ENCODE measurements at places on chromosomes 1 and 21.

DNA sequence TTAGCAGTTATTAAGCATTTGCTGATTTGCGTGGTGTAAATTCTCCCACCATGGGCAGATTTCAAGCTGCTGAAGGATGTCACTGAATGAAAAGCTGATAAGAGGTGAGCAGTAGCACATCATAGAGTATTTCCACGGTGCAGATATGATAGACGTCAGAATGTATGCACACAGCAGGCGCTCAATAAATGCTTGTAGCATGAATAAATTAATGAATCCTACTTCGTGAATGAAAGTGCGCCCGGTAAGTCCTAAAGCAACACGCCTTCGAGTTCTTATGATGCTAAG is 510 bp upstream of the UBIAD1 start:
- no peak for DNase-seq

- DNase-seq = no peak
Observed at GRCh38 chr1:151944857-151945575, 35.7 kb upstream of the THEM4 start.

GRCh38 chr21:37375866-37376574 is 9.4 kb downstream of the DYRK1A start:
- no peak for DNase-seq

DNA sequence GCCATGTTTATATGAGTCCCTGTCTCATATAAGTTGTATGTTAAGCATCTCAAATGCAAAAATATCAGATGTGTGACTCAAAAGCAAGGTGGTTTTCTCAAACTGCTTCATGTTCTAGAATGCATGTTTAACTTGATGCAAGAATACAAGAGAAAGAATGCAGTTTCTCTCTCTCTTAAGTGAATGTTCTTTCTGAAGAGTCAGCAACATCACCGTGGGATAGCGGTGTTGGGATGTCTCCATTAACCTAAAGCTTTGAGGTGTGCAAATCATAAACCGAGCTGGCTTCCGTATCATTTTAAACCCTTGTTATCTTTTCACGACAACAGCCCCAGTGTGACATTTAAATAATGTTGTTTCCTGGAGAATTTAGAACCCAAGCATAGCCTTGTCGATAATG is 48.4 kb upstream of the TARBP1 start:
- DNase-seq = no peak

DNA sequence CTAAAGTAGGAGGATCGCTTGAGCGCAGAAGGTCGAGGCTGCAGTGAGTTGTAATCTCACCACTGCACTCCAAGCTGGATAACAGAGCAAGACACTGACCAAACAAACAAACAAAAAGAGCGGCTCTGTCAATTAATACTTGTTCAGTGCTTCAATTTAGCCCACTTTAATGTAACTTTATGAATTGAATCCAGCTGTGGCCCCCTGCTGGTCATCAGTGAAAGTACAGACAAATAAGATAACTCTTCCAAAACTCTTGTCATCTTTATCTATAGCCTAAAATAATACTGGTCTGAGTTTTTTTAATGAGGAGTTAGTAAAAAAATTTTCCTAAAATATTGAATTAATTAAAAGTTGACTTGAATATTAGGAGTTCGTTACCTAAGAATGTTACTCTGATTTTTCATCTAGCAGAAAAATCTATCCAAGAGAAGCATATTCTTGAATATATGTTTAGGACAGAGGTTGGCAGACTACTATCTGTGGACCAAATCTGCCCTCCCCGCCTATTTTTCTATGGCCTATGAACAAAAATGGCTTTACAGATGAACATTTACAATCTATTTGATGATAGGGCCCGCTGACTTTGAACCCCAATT is 26.1 kb downstream of the ATP5PF start:
- peak; percentile 34 for DNase-seq

DNA sequence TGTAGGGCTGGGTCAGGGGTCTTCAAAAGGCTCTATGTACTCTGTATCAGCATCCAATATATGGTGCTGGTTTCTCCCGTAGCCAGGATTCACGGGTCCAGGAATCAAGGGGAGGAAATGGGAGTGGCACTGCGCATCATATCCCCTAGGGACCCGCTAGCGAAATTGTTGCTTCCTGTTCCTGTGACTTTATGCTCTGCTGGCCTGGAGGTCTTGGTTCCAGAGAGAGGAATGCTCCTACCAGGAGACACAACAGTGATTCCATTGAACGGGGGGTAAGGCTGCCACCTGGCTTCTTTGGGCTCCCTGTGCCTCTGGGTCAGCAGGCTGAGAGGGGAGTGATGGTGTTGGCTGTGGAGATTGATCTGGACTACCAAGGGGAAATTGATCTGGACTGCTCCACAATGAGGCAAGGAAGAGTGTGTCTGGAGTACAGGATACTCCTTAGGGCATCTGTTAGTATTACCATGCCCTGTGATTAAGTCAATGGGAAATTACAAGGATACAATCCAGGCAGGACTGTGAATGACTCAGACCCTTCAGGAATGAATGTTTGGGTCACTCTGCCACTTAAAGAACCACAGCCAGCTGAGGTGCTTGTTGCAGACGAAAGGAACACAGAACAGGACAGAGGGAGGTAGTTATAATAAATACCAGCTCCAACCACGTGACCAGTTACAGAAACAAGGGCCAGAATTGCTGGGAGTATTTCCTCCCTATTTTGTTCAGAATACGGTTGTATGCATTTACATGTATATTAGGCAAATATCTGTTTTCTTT is 10.2 kb downstream of the SPSB1 start:
- no peak for DNase-seq
